Left colon (tissue), 2 donors: ENCODE measurements at places on chromosomes 7 and 10. TPM values are rescaled to one million over a fixed set of nuclear protein-coding genes. Genes with fewer than 3 reads are reported as not detected.

GRCh38 chr10:88932539-88933256, 19.9 kb downstream of the ACTA2 start:
- DNase-seq: peak; percentile 49

DNA sequence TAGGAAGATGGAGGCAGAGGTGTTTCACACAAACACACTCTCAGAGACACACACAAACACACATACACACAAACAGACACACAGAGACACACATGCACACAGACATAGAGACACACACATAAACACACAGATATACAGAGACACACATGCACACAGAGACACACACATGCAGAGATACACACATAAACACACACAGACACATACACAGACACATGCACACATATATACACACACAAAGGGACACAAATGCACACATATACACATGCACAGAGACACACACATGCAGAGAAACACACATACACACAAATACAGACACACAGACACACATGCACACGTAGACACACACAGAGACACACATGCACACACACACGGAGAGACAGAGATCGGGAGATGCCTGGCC, 163.3 kb downstream of the TCERG1L start:
- DNase-seq: no peak

- DNase-seq: no peak
Observed at GRCh38 chr7:115721293-115722217, 309.0 kb downstream of the TFEC start.

DNA sequence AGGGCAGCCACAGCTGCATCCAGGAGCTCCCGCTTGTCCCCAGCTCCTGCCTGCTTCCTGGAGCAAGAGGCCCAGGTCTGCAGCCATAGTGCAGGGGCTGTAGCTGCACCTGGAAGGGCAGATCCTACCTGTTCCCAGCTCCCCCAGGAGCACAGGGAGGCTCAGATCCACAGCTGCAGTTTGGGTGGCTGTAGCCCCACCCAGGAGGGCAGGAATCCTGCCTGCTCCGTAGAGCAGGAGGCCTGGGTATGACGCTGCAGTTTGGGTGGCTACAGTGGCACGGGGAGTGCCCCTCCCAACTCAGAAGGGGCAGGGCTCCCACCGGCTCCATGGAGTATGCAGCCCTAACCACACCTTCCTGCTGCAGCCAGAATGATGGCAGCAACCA, 26.7 kb upstream of the CDCA7L start:
- DNase-seq: no peak

Gene NYAP1
- 0.27 TPM for total RNA-seq

Gene SH2D4B
- not detected for total RNA-seq

GRCh38 chr7:74074770-74075169, 8.8 kb upstream of the LIMK1 start:
- no peak for DNase-seq

Gene STRIP2
- total RNA-seq: 2.4 TPM

Gene NOBOX
- total RNA-seq: not detected

Gene MRPS17
- 14.7 TPM for total RNA-seq

DNA sequence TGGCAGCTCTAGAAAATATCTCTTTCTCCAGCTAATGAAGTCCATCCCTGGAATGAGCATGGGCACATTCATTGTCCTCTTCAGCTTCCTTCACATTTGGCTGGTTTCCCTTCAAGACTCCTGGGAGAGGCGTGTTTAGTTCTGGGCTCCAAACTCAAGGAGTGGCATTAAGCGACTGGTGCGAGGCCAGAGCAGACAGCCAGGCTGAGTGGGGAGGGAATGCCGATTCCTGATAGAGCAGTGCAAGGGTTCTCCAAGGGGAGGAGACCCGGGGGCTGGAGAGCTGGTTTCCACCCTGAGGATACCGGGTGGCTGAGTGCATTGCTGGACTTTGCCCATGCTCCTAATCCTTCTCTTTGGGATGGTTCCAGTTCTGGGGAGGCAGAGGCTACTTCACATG, 372.1 kb downstream of the RPS24 start:
- no peak for DNase-seq

GRCh38 chr7:157389951-157390730, 53.3 kb downstream of the DNAJB6 start:
- DNase-seq: no peak

Gene RNF148
- 1.0 TPM for total RNA-seq

Gene NFKB2
- total RNA-seq: 17.0 TPM

- DNase-seq: no peak
Observed at GRCh38 chr10:113142601-113143362, 192.7 kb downstream of the TCF7L2 start.

Gene CAMK2B
- 0.61 TPM for total RNA-seq

GRCh38 chr10:68526634-68527307, 552 bp downstream of the SLC25A16 start:
- no peak for DNase-seq

DNA sequence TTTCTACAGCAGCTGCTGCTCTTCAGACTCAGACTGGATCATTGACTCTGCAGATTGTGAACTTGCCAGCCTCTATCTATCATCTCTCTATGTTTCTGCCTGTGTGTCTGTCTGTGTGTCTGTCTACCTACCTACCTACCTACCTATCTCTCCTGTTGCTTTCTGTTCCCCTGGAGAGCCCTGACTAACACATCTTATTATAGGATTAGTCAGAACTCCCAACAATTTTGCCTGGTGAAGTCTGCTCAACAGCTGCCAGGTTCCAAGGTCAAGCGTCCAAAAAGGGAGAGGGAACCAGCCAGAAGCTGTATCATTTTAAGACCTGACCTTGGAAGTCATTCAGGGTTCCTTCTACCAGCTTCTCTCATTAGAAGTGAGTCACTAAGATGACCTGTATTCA, 579.0 kb upstream of the DPP6 start:
- no peak for DNase-seq

Gene C10orf105
- total RNA-seq: 0.08 TPM

DNA sequence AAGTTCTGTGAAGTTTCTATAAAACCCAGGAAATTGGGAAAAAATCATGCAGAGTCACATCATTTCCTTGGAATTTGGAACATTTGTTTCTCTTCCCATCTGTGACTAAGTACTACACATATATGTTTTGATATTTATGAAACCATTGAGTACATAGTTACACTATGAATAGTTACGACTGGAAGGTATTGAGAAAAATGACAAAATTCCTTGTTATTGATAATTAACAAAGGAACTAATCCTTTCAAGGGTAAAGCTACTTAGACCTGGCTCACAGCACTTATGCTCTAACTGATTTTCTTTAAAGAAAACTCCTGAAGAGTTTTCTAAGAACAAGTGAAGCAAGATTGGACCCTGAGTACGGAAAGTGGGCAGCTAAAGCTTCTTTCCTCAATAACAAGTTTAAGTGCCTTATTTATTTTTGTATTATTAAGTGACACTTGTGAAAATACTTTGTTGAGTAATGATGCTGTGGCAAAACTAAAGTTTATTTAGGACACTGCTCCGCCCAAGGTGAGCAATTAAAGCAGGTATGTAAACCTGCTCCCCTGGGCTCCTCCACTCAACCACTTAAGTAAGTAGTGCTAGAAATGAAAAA, 12.0 kb upstream of the GLCCI1 start:
- no peak for DNase-seq

Gene FGFBP3
- total RNA-seq: 2.3 TPM
